ENCODE measurements at places on chromosomes 12 and 14.
A peak's percentile ranks its signal among the peaks of the same experiment; 100 is the strongest.

- peak; percentile 79 for DNase-seq
Measured at GRCh38 chr14:92546347-92547053, 32.9 kb downstream of the RIN3 start.

GRCh38 chr12:49545815-49546214 lies 7.0 kb downstream of the KCNH3 start:
- DNase-seq, result no peak

- no peak for DNase-seq
Measured at GRCh38 chr12:113378291-113378690, 19.9 kb downstream of the PLBD2 start.

- DNase-seq, result no peak
Measured at GRCh38 chr12:107736914-107737313, 24.0 kb downstream of the PRDM4 start.

DNA sequence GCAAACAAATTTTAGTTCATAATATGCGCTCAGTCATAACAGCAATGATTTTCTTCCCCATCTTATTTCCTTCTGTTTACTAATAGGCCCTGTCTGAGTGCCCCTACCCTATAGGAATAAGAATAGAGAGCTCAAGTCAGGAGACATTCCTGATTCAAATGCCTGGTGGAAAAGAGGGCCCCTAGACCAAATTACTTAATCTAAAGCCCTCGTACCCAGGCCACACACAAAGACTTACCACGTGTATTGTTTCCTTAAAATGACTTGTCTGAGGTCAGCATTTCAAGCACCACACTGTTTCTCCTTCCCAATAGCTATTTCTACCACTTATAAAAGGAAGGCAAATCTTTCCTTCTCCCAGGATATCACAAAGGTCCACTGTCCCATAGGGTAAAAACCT lies 314.9 kb upstream of the TMTC1 start:
- no peak for DNase-seq

GRCh38 chr14:77674931-77675330 lies 32.9 kb downstream of the ALKBH1 start:
- peak; percentile 26 for DNase-seq

DNA sequence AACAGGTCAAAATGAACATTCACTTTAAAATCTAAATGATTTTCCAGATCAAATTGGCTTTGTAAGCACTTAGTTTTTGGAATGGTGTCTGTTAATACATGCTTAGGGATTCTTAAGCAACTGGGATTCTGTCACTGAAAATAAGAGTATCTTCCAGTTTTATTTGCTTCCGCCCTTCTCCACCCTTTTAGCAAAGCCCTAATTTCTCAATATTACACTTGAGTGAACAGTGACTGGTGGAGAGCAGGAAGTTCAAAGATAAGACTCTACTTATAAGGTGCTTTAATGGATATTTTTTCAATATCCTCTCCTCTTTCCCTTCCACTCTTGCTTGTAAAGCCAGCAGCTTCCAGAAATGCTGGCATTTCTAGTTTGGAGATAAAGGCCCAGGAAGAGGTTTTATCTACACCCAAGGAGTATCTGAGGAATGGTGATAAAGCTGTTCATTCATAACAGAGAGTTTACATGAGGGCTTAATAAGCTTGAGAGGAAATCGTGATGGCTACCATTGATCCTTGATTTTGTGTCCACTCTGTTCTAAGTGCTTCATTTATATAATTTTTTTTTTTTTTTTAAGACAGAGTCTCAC lies 265.9 kb upstream of the PRICKLE1 start:
- no peak for DNase-seq

DNA sequence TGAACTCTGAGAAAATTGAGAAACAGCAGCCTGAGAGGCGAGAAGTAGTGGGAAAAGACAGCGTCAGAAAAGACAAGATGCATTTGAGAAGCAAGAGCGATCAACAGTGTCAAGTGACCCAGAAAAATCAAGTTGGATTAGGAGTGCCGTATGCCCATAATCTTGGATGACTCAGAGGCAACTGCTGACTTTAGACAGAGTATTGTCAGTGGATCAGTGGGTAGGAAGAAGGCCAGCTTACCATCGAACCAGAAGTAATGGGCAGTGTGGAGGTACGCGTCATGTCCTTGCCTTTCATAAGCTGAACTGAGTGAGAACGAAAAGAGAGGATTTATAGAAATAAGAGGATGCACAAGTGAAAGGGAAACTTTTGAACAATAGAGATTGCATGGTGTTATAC lies 151.0 kb upstream of the NAV3 start:
- DNase-seq, result no peak

- DNase-seq, result no peak
Measured at GRCh38 chr14:50758305-50758704, 72.7 kb downstream of the NIN start.

- no peak for DNase-seq
Measured at GRCh38 chr14:68561531-68562007, 231.3 kb downstream of the ZFP36L1 start.

DNA sequence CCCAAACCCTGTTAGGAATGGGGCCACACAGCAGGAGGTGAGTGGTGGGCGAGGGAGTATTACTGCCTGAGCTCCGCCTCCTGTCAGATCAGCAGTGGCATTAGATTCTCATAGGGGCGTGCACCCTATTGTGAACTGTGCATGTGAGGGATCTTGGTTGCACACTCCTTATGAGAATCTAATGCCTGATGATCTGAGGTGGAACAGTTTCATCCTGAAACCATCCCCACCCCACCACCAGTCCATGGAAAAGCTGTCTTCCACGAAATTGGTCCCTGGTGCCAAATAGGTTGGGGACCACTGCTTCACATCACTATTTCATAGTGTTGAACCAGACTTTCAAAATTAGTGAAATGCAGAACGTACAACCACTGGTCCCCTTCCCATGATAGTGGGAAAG lies 57.9 kb upstream of the BICD1 start:
- DNase-seq, result no peak

DNA sequence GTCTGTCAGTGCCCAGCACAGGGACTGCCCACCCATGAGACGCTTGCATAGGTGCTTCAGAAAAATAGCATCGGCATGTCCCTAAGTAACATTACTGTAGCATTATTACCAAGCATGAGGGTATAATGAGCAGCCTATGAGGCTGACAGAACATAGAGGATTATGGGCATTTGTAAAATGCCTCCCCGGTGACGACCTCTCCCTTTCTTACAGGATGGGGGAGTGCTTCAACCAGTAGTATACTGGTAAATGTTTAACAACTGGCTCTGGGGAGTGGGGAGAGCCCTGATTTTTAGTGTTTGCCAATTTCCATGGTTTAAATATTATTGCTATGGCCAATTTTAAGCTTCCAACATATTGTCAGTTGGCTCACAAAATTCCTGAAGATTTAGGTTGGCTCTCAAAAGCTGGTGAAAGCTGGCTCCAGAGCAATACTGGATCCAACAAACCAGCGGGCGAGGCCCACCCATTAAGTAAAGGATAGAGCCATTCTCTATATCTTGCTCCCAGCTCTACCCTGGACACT lies 104.5 kb downstream of the ETNK1 start:
- no peak for DNase-seq

DNA sequence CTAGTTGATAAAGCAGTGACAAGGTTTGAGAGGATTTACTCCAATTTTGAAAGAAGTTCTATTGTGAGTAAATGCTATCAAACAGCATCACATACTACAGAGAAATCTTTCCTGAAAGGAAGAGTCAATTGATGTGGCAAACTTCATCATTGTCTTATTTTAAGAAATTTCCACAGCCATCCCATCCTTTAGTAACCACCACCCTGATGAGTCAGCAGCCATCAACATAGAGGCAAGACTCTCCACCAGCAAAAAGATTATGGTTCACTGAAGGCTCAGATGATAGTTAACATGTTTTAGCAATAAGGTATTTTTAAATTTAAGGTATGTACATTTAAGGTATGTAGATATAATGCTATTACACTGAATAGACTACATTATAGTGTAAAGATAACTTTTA lies 122.1 kb upstream of the ARHGAP5 start:
- DNase-seq, result no peak

DNA sequence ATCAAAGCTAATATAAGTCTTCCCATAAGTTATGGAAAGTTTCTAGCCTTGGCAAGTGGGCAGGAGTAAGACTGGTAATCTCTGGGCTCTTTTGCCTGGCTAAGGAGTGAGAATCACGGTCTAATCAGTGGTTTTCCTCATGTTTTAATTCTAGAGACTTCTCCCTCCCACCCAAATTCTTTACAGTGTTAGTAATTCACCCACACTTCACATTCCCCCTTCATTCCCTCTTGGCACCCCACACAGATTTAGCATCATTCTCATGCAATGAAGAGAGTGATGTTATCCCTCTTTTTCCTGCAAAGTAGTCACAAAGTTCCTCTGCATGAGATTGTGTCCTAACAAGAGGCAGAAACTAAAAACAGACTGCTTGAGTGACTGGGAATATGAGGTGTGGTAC lies 28.6 kb upstream of the CACNA2D4 start:
- DNase-seq, result no peak

- peak; percentile 35 for DNase-seq
Measured at GRCh38 chr14:58690801-58691516, 53.2 kb downstream of the DACT1 start.

DNA sequence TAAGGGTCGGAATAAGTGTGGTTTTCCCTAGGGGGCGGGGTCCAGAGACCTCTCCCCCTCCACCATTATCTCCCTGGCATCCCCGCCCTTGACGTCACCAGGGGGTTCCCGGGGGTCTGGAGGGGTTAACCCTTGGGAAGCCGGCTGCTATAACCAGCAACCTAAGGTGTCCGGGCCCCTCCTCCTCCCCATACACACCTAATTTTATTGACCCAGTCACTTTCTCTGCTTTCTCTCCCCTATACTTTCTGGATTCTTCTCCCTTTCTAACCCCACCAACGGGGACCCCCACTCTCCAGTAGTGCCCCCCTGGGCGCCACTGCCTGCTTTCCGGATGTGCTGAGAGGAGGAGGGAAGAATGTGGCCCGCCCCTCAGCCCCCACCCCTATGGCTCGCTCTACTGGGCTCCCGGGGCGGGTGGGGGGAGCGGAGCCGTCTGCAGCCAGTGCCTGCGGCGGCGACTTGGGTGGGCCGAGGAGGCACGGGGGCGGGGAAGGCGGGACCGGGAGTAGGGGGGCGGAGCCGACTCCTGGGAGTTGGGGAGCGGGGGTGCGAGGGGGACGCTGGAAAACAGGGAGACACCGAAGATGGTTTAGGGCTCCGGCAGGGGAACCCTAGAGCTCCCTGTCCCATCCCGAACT lies 1.8 kb downstream of the GLI1 start:
- no peak for DNase-seq

GRCh38 chr12:24349051-24349799 lies 399.8 kb upstream of the SOX5 start:
- DNase-seq, result no peak

DNA sequence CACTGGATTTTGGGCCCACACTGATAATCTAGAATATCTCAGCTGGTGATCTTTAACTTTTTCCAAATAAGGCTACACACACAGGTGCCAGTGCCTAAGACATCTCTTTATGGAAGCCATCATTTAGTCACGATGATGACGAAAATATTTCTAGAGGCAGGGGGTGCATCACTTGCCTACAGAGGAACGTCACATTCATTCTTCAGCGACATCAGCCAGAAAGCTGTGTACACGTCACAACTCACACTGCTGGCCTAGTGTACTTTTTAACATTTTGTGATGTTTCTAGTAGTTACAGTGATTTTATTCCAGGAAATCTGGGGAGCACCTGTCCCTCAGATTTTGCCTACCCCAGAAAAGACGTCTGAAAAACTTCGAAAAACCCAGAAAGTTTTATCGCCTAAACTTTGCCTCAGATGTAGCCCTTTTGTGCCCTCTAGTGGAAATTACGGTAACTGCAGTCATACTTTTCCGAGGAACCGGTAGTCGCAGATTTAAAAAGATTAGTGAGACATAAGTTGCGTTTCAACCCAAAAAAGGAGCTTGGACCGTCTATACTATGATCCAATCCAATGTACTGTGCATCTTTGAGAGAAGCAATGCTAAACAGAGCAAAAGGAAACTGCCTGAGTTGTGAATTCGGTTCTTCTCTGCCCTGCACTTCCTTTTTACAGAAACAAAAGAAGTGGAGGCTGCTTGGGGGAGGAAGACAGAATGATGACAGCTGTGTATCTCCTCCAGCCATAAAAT lies 64.3 kb upstream of the STON2 start:
- no peak for DNase-seq

- no peak for DNase-seq
Measured at GRCh38 chr12:105822131-105823105, 316.3 kb downstream of the NUAK1 start.

- no peak for DNase-seq
Measured at GRCh38 chr12:99343960-99344359, 303.6 kb upstream of the GARIN6 start.

DNA sequence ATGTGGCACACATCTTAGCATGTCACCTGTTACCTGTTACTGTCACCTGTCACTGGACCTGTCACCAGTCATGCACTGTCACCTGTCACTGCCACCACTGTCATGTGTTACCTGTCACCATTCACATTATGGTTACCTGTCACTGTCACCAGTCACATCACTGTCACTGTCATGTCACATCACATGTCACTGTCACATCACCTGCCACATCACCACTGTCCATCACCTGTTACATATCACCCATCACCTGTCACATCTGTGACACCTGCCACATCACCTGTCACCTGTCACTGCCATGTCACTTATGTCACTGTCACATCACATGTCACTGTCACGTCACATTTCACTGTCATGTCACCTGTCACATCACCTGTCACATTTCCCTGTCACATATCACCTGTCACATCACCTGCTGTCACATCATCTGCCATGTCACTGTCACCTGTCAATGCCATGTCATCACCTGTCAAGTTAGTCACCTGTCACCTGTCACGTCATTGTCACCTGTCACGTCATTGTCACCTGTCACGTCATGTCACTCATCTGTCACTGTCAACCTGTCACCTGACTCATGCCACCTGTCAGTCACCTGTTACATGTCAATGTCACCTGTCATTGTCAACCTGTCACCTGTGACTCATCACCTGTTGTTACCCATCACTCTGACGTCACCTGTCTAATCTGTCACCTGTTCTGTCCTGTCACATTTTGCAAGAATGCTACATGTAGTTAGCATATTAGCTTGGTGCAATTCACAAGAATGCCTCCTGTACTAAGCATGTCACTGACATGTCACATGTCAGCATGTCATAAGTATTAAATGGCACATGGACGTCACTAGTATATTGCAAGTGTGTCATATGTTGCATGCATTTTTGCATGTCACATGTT lies 29.0 kb upstream of the TESC start:
- DNase-seq, result no peak

GRCh38 chr14:73998726-73999125 lies 20.4 kb downstream of the ENTPD5 start:
- DNase-seq, result no peak

- DNase-seq, result no peak
Measured at GRCh38 chr14:61518403-61518802, 176.9 kb upstream of the HIF1A start.

Data from NCI-H774 (cell line).